ENCODE measurements at places on chromosomes 6 and 20. TPM values are rescaled to one million over a fixed set of nuclear protein-coding genes. Genes with fewer than 3 reads are reported as not detected.

Gene TNXB
- 3.3 TPM for total RNA-seq

Gene GLP1R
- total RNA-seq: not detected

Gene PRSS16
- 7.3 TPM for total RNA-seq

Gene TUBB1
- total RNA-seq: not detected

Gene DEFB123
- not detected for total RNA-seq

Gene ECT2L
- total RNA-seq: not detected

Gene FAM83C
- total RNA-seq: not detected

Gene BMP5
- not detected for total RNA-seq

Data from PC-3 (cell line).